ENCODE measurements at places on chromosomes 12 and 14.

DNA sequence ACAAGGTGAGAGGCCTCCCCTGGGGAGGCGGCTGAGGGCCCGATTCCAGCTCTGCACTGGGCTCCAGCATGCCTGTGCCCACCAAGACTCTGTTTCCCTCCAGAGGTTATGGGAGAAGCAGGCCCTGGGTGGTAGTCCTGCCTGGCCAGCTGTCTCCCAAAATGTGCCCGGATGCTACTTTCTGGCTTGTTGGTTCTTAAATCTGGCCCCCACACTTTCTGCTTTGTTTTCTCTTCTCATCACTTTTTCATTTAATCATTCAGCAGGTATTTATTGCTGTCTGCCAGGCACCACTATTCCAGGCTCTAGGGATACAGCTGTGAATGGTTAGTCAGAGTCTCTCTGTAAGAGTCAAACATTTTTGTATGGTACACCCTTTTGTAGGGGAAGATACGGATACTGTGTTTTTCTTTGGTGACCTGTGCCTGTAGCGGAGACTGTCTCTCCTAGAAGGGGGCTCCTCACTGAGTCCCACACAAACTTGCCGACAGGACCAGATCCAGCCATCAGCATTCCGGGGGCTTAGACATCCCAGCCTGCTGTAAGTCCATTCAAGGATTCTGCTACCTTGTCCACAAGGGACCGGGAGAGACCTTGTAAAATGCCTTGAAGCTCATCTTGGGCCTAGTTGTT is 3.8 kb downstream of the DHRS2 start:
- DNase-seq: no peak

GRCh38 chr12:33115716-33116115 is 219.1 kb upstream of the PKP2 start:
- peak; percentile 56 for DNase-seq

DNA sequence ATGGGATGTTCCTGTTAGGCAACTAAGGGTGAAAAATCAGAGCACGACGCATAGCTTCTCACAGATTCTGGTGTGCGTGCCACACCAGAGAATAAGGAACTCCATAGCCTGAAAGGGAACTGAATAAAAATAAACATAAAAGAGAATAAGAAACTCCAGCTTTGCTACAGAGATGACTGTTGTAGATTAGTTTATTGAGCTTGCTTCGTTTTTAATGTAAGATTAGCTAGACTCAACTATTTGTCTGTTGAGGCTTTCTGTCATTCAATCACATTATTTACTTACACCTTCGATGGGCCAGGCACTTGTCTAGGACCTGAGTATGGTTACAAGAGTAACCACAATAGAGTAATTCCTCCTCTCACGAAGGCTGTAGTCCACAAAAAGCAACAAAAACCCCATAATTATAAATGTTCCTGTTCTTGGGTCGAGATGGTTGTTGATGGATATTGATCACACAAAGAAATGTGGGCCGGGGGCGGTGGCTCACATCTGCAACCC is 807 bp upstream of the ZCCHC8 start:
- no peak for DNase-seq

DNA sequence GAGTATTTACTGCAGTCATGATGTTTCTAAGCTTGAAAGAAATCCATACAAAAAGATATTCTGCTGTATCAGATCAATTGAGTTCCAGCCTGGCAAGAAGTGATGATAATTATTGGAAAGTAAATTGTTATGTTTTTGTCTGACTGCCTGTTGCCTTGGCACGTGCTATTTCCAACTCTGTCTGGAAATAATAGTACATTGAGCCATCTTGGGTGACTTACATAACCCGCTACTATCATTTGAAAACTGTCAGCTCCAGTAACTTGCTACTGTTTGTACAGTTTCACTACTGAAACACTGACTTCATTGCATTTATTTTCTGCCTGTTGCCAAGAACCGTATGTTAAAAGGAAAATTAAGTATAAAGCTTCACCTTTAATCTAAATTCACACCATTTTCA is 318.6 kb downstream of the ITPR2 start:
- no peak for DNase-seq

DNA sequence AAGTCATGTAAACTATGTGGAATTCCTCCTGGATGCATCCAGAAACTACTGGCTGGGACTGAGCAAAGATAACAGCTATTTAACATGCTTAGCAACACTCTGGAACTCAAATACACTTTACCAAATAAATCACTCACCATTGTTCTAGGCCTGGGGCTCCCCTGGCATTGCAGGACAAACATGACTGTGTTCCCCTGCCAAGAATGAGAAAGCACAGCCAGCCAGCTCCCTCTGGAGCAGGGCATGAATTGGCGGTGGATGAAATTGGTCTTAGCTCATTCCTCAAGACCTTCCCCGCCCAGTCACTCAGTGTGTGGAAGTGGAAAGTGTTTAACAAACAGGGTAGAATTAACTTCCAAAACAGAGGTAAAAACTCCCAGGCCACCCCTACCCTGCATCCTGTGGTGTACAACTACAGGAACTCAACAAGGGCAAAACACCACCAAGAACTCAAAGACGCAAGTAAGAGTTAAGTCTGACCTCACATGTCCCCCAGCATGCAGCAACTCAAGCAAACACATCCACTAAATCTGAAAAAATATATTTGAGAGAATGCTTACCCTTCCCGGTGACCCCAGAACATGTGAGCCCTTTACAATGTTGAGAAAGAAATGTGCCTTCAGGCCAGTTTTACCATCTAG is 58.4 kb upstream of the BDKRB2 start:
- peak; percentile 37 for DNase-seq

GRCh38 chr14:39315859-39316444 is 82.2 kb downstream of the MIA2 start:
- peak; percentile 15 for DNase-seq

DNA sequence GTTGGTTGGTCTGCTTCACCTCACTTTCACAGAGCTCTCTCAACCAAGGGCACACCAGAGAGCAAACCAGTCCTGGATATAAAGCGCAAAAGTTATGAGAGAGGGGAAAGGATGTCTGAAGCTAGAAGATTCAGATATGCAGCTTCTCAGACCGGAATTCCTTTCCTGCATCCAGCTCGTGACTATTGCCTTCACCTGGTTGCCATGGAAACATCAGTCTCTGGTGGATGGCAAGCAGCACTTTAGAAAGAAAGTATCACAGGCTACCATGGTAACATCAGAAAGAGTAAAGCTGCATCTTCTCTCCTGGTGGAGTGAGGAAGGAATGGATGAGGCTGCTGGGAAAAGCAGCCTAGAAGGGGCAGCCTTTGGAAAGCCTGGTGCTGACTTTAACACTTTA is 13.7 kb downstream of the REM2 start:
- peak; percentile 69 for DNase-seq

DNA sequence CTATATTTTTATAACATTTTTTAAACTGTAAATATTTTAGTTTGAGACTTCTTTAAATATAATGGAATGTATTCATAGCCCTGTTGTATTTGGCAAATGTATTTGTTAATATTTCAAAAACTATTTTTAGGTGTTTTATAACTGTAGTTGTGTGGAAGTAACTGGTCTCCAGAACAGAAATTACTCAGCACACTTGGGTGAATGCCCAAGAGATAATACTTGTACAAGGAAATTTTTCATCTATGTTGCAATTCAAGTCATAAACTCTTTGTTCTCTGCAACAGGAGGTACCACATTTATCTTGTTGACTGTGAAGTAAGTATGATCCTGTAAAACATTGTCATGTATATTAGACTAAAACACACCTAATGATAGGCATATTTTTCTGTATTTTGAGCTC is 72.8 kb downstream of the SLCO1B3 start:
- DNase-seq: no peak

DNA sequence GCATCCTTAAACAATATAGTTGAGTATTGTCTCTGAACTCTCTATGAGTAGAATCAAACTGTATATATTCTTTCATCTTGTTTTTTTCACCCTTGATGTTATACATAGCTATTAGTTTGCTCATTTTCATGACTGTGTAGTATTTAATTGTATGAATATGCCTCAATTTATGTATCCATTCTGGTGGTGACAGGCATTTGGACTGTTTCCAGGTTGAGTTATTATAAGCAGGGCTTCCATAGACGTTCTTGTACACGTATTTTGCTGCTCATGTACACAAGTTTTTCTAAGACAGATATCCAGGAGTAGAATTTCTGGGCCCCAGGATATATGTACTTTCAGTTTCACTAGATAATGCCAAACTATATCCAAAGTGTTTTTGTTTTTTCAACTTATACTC is 211.4 kb downstream of the NTF3 start:
- no peak for DNase-seq

DNA sequence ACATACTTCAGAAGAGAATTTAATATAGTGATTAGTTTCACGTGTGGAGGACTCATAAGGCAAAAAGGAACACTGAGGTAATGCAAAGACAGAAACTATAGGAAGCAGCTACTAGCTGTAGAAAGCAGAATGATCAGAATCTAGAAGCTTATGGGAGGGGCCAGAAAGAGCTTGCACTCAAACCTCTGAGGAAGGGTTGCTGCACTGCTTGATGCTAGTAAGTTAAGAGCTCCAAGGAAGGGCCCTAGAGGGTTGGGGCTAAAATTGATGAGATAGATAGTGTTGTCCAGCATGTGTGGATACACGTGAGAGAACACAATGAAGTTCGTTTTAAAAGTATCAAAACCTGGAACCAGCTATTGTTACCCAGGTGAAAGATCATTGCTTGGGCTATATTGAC is 311.1 kb downstream of the SLC6A15 start:
- peak; percentile 49 for DNase-seq

GRCh38 chr12:93043877-93044209 is 114.7 kb upstream of the EEA1 start:
- DNase-seq: no peak

- DNase-seq: peak; percentile 70
Observed at GRCh38 chr12:96907671-96908422, 790 bp downstream of the NEDD1 start.

- no peak for DNase-seq
Observed at GRCh38 chr12:49013428-49013827, 5.1 kb downstream of the PRKAG1 start.

- no peak for DNase-seq
Observed at GRCh38 chr14:63993992-63994391, 141.2 kb downstream of the SYNE2 start.

DNA sequence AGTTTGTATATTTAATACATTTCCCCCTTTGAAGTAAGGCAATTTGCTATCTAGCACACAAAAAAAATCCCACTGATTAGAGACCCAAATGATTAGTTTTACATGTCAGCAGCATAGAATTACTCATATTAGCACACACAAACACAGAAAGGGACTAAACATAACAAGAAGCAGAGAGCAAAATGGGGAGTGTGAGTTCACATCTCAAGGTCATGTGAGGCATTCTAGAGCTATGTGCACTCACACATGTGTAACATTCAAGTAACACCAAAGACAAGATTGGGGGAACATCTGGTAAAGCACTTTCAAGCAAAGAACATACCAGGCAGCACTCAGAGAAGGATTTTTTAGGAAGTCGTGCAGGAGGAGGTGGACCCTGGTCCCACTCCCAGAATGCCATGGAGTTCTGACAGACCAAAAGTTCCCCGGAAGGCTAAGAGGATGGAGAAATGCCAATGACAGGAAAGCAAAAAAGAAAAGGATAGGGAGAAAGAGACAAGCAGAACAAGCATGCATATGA is 105.8 kb upstream of the SINHCAF start:
- DNase-seq: no peak

DNA sequence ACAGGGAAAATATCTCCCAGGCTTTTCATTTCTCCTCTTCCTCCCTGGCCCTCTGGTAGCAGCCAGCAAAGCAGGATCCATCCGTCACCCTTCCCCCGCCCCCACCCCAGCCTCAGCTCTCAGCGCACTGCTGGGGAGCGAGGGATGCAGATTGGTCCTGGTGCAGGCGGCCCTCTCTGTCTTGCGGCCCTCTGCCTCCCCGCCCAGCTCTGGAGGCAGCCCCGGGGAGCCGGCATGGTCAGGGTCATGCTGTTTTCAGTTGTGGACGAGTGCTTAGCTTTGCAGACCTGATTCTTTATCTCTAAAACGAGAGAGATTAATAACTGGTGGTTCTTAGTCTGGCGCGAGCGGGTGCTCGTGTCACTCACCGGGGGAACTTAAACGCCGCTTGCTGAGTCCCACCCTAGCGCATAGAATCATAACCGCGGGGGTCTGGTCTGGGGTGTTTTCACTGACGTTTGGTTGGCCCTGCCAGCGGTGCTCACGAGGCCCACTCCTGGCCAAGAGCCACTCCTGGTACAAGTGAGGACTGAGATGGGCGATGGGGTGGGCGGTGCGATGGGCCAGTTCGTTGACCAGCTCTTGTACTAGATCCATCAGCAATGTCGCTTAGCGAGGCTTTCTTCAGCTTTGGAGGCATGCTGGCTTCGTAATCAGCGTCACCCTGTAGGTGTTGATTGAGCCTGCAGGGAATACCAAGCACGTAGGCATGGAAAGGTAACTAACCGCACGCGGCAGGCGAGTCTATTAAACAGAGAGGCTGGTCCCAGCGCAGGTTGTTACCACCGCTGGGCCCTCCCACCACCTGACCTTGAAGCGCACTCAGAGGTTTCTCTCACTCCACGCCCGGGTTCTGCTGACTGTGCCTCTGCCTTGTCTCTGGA is 95.2 kb downstream of the TSPAN9 start:
- DNase-seq: peak; percentile 65

DNA sequence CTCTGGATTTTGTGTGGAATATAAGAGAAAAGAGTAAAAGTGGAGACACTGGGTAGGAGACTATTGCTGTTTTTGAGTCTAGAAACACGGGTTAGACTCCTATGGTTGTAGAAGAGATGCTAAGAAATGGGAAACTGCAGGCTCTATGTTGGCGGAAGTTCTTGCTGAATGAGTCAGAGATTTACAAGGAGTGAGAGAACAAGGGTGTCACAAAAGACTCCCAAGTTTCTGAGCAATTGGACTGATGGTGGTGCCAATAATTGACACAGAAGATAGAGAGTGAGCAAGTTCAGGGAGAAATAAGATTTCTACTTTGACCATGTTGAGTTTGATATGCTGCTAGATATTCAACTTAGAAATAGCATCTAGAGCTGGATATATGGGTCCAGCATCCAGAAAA is 2.6 kb upstream of the PRKD1 start:
- DNase-seq: peak; percentile 60

DNA sequence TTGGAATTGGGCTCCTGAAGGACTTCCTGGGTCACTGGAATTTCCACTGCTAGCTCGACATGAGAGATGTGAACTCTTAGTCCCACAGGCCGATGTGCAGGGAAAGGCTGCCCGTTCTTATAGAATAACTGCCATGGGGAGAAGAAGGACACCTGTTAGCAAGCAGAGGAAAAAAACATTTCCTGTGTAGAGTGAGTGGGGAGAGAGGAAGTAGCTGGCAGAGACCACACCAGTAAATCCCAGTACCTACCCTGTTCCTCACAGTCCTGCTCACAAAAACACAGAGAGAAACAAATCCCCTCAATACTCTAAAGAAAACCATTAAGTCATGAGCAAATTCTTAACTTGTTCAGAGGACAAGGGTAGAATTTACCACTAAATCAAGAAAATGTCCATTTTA is 29.5 kb downstream of the AREL1 start:
- no peak for DNase-seq

GRCh38 chr12:5633106-5633505 is 201.2 kb downstream of the NTF3 start:
- no peak for DNase-seq

DNA sequence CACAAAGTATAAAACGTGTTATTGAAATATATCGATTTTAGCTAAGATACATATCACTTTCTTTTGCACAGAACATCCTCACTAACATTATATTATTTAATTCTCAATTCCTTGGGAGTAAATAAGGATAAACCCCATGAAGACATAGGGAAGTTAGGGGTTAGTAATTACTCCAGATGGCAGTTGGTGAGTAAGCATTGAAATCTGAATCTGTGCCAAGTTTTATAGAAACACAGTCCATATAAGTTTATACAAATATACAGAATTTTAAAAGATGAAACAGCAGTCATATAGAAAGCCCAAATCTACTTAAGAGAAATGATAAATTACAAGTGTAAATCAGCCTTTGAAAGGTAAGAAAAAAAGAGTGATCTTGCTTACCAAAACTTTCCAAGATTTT is 200.4 kb upstream of the SYT10 start:
- no peak for DNase-seq

All from mesendoderm (in vitro differentiated cells).